NCI-H1930 (cell line): ENCODE measurements at places on chromosomes 5 and 9.

GRCh38 chr9:83266666-83267496 lies 203.9 kb upstream of the RASEF start:
- DNase-seq: no peak

DNA sequence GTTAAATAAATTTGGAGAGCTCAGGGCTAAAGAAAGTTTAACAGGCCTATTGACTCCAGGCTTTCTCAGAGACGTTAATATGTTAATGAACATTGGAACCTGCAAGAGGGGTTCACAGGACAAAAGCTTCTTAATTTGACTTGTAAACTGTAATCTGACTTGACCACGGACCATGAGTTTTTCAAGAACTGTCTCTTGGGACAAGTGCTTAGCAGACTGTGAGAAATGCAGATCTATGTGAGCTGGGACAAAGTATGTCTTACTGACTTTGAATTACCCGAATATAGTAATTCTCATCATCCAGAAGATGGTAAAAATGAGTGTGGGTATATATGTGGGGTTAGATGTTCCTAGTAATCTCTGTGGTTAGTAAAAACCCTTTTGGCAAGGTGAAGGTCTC lies 186.6 kb downstream of the ATP10B start:
- no peak for DNase-seq

DNA sequence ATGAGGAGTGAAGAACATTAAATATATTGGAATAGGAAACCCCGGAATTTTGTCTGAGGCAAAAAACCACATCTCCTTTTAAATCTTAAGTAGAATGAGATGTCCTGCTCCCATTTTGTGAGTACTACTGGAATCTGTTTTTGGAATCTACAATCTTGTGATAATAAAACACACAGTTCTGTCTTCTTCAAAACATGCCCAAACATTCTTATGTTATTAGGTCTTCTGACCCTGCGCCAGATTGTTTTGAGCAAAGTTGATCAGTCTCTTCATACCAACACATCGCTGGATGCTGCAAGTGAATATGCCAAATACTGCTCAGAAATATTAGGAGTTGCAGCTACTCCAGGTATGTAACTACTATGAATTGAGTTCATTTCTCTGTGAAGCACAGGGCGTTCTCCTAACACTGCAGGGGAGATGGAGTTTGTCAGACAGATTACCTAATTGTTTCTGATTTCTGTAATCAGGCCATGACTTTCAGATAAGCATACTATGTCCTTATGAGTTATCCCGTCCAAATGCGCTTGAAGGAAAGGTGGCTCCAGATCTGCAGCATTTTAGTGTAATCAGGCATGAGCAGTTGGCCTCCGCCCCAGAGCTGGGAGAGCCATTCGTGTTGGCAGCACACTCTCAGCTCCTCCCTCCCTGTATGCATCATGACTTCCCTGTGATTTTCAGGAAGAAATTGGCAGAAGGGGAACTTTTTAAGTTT lies 88.0 kb downstream of the NLN start:
- DNase-seq: no peak

- DNase-seq: no peak
These were observed 176.6 kb downstream of the GABBR2 start for GRCh38 chr9:98532147-98532546.

DNA sequence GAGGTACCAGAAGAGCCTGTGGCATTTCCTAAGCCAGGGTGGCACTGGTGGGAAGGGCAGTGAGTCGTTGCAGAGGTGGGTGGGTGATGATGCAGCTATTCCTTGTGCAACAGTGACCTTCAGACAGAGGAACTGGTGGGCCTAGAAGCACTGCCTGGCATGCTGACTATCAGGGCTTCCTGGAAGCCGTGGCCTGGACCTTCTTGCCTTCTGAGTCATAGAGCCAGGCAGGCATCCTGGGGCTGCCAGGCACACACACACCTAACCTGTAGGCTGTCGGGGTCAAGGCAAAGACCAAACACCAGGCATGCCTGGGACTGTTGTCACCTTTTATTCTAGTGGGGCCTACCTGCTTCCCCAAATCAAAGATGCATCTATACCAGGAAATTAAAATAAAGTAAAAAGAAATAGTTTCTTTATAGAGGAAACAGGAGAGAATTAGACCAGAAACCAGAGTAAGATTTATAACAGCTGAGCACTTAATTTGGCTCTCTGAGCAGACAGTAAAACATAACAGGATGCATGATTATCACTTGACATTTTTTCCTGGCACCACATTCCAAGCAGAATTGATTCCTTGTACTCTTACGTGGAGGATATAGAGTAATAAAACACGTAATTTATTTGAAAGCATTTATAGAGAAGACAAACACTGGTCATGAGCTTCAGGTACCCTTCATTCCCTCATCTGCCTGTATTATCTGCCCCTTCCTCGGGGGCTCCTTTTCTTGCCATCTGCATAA lies 25.1 kb downstream of the NANS start:
- DNase-seq: no peak

GRCh38 chr5:157049605-157050004 lies 9.3 kb downstream of the HAVCR1 start:
- no peak for DNase-seq

DNA sequence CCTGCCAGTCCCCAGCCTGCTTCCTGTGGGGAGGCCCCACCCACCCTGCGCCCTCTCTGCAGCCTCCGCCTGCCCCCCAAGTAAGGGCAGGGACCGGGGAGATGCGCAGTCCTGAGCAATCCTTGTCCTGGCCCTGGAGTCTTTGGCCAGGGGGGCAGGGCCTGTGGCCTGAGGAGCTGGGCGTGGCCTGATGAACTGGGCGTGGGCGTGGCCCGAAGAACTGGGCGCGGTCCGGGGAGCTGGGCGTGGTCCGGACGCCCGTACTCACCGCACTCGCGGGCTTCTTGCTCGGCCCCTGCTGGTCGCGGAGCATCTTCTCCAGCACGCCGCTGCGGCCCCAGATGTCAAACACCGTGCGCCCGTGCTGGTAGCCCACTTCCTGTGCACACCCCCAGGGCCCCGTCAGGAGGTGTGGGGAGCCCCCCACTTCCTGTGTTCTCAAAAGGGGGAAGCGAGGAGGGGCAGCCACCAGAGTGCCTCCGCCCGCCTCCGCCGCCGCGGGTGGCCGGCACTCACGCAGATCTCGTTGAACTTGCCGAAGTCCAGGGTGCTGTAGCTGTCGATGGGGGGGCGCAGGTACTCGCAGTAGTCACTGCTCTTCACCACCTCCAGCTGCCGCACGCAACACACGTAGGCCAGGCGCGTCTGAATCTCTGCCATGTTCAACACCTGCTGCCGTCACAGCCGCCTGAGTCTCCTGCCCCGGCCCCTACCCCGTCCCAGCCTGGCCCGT lies 2.7 kb upstream of the NSMF start:
- DNase-seq: no peak

- no peak for DNase-seq
These were observed 85.4 kb upstream of the PLPP1 start for GRCh38 chr5:55620009-55620765.

DNA sequence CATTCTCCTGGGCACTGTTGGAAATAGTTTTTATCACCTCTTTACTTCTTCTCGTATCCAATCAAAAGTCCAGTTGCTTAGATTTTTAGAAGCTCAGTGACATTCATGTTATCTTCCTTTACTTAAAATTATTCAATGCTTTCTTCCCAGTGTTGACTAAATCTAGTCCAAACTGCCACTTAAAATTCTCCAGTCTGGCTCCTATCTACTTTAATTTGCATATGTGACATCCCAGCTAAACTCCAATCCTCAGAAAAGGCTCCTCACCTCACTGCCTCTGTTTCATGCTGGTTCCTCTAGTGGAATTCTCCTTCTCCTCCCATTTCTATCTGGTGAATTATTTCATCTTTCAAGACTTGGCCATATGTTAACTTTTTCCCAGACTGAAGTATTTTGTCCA lies 1238.7 kb upstream of the WWC1 start:
- no peak for DNase-seq

GRCh38 chr9:96457266-96457665 lies 7.3 kb downstream of the HABP4 start:
- no peak for DNase-seq

- no peak for DNase-seq
These were observed 53.8 kb downstream of the MRPL36 start for GRCh38 chr5:1745796-1746370.

- DNase-seq: no peak
These were observed 308.4 kb downstream of the PSAT1 start for GRCh38 chr9:78605041-78606000.

DNA sequence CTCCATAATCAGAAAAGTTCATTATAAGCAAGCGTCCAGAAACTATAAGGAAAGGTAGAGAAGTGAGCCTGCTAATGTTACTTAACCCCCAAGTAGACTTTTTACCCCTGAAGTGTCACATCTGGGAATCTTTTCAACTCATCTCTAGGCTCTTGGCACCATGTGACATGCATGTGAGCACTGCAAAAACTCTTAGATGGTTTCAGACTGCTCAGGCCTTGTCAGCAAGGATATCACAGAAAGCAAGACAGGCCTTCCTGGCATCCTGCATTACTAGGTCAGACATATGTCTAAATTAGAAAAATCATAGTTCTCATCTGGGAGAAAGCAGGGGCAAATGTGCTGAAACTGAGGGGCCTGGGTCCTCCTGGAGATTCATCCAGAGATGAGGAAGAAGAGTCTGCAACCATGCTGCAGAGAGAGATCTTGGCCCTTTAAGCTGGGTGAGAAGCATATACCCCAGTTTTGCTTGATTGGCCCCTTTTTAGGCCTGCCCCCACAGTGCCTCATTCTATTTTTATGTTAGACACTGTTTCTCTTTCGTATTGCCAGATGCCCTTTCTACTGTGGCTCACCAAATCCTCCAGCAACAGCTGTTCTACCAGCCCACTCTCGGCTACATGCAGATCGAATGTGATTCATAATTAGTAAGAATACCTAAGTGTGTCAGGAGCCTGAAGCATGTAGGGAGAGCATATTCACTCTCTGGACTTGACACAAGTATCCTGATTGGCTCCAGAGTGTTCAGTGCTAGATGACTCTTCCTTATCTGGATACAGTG lies 19.0 kb downstream of the TMEM8B start:
- DNase-seq: no peak

GRCh38 chr9:137797206-137798120 lies 80.1 kb upstream of the CACNA1B start:
- no peak for DNase-seq

DNA sequence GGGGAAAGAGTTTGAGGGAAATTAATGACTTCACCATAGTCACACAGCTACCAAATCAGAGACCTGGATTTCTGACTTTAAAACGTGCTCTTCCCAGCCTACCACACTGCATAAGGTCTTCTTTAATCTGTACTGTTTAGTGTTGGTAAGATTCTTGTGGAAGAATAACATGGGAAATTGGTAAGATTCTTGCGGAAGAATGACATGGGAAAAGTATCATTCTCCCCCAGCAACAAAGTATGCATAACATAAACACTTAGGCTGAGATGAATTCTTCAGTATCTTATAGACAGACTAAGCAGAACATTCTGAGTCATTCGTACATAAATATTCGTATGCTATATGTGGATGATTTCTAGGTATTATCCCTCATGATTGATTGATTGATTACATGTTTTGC lies 170.4 kb downstream of the FOCAD start:
- DNase-seq: no peak

GRCh38 chr9:108620767-108621166 lies 235.0 kb downstream of the ACTL7B start:
- DNase-seq: no peak

DNA sequence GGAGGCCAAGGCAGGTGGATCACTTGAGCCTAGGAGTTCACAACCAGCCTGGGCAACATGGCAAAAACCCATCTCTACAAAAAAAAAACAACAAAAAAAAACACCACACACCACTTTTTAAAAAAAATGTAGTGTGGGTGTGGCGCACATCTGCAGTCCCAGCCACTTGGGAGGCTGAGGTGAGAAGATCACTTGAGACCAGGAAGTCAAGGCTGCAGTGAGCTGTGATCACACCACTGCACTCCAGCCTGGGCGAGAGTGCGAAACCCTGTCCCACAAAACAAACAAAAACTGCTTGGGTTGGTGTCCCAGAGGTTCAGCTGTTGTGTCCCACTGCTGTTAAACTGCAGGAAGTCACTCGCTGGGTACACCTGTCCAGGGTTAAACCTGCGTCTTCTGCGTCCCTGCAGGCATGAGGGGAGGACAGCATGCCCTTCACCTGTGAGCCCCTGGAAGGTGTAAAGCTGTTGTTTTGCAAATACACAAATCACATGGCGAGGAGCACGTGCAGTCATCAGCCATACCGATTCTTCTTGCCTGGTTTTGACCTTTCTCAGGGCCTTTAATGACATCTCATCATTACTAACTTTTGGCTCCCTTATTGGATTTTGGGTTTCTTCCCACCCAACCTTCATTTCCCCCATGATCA lies 29.3 kb upstream of the CLPTM1L start:
- no peak for DNase-seq
